ENCODE measurements at places on chromosomes 5 and 9.

DNA sequence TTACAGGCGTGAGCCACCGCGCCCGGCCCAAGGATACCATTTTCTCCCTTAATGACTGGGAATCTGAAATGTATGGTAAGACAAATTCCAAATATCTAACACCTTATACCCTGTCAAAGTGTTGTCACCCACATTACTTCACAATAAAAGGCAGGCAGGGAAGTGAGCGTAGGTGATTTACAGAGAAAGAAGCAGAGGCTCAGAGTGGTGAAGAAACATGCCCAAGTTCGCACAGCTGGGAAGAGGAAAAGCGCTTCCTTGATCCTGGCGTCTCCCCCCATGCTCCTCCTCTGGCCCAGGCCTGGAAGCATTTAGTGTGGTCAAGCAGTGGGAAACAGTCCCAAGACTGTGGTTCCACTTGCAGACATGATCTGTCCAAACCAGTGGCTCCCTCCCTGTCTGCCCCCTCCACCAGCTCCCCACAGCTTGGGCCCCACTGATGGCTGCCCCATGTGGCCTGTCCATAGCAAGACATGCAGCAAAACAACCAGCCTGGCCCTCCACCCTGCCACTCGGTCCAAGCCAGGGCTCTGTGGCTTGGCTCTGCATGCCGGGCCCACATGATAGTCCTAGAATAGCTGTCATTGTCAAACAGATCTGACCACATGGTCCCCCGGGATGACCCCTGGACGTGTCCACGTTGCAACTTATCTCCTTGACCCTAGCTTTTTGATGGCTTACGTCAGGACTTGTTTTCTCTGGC, 107.2 kb downstream of the TTLL11 start:
- no peak for DNase-seq

- no peak for DNase-seq
These were observed 124.2 kb downstream of the GNA14 start for GRCh38 chr9:77523891-77524290.

DNA sequence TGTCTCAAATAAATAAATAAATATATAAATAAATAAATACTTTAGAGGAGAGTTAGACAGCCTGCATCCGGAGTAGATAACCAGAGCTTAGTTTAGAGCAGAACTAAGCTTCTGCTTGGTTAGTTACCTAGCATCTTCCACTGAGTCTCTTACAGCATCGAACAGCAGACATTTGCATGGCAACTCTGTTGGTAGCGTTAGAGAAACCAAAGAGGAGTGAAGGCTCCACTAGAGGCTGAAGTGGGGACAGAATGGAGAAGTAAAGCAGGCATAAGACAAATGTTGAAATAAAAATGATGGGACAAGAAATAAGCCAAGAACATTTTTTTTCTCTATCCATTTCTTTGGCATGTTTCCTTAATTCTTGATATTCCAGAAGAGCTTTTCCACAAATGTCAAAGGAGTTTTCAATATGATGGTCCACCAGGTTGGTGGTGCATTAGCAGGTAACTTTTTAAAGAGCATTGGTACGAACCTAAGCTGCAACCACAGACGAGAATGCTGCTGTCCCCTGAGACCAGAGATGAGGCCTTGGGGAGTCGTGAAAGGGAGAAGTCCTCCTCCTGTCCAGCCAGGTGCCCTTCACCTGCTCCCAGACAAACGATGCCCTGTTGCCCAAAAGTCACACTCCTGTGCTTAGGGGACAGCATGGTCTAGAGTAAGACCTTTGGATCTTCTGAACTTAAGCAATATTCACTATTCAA, 438.3 kb downstream of the DIRAS2 start:
- no peak for DNase-seq

DNA sequence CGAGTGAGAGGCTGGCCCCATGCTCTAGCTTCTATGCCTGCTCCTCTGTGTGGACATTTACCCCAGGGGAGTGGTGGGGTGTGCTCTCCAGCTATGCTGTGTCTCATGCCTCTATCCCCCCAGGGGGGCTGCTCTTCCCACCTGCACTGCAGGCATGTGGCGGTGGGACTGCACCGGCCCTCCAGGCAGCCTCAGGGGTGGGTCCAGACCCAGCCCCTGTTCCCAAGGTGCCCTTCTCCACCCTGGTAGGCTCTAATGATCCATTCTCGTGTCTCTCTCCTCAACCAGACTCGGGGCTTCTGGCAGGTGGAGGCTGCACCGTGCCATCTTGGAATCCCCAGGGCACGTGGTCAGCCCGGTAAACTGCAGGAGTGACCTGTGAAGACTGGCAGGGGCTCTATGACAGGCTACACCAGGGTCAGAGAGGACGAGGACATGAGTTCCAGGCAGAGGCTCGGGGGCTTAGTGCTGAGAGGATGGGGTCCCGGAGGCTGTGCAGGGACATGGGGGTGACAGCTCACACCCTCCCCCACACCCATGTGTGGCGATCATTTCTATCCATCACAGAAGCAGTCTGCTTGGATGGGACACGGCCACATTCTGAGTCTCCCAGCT, 22.7 kb upstream of the COL5A1 start:
- DNase-seq: no peak

GRCh38 chr9:129273136-129273895, 95.3 kb upstream of the IER5L start:
- DNase-seq: no peak

DNA sequence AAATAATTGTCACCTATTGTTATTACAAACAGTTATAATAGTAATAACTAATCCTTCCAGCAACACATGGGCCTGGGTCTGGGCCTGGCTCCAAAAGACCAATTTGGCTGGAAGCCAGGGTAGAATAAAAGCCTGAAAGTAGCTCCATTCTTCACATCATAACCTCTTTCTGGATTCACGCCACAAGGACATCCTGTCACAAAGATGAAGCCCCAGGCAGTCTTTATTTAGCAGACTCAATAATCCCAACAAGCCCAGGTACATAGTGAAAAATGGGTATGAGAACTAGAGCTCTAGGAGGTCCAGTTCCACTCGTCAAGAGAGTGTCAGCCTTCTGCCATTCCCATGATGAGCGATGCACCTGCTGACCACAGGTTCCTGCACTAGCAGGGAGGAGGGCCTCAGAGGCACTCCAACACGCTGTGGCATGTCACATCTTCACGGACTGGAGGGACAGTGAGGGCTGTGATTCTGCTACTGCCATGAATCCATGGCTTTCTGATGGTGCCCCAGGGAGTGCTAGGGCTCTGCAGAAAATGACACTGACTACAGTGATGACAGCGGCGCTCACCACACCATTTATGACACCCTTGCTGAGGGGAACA, 124.9 kb downstream of the SPOCK1 start:
- no peak for DNase-seq

DNA sequence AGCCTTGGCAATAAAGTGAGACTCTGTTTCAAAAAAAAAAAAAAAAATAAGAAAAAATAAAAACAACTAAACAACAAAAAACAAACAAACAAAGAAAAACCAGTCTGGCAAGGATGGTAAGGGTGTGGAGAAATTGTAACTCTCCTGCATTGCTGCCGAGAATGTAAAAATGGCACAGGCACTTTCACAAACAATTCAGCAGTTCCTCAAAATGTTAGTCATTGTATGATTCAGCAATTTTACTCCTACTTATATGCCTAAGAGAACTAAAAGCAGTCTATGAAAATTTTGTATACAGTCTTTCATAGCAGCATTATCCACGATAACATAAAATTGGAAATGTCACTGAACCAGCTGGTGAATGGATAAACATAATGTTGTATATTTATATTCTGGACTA, 280.4 kb downstream of the CDH9 start:
- DNase-seq: no peak

DNA sequence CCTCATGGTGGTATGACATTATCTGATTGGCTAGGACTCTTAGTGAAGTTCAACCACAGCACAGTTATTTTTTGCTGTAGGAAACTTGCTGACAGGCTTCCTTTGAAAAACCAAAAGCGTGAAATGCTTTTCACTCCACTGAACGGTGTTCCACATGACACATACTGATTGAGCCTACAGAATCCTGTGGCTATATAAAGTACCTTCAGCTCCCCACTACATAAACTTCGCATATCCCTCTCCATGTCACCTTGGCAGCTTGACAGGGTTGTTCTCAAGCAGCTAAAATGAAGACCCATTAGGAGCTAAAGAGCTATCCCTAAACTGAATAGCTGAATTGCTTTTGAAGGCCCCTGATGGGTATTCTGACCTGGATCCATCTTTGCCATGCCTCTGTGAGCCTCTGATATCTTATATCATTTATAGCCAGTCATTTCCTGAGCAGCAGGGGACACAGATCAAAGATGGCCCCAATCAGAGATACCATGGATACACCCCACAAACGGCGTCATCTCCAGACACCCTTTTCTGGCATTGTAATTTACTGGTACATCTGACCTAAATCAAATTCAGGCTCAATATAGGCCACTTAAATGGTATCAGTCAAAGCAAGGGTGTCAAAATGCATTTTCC, 91.5 kb downstream of the APBA1 start:
- DNase-seq: no peak

DNA sequence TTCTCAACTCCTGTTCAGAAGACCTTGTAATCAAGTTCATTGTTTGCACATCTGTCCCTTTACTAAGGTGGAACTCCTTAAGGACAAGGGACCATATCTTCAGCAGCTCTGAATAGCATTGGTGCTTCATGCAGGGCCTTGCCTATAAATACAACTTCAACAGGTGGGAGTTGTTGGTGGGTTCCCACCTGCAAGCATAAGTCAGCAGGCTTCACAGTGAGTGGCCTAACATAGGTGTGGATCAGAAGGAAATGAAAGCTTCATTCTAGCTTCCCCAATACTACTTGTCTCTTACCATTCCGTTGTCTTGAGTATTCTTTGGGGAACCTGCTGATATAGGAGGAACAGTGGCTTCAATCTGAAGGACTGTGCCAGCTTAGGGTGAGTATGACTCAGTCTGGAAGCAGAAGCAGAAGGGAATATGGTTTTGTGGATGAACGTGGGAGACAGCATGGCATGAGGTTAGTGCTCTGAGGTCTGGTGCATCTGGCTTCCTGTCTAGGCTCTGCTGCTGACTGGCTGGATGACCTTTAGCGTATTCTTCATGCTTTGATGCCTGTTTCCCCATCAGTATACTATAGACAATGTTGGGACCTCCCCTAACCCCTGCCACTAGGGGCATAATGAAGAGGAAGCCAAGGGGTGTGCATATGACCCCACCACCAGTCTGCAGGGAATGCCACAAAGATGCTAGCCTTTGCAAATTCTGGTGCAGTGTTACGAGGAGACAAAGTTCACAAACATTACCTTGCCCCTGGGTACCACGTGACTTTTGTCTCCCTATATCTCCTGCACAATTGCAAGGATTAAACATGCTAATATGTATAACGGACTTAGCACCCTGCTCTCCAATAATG, 192.3 kb downstream of the PALM2AKAP2 start:
- no peak for DNase-seq
